ENCODE measurements at places on chromosomes 3 and 15. TPM values are rescaled to one million over a fixed set of nuclear protein-coding genes. Genes with fewer than 3 reads are reported as not detected.

- H3K27ac ChIP-seq: no peak overlapping the region
- no peak for DNase-seq
- H3K4me1 ChIP-seq: no peaks in the 10 kb centered on the region
Observed at GRCh38 chr15:75361989-75362641, 6.3 kb downstream of the MAN2C1 start.

DNA sequence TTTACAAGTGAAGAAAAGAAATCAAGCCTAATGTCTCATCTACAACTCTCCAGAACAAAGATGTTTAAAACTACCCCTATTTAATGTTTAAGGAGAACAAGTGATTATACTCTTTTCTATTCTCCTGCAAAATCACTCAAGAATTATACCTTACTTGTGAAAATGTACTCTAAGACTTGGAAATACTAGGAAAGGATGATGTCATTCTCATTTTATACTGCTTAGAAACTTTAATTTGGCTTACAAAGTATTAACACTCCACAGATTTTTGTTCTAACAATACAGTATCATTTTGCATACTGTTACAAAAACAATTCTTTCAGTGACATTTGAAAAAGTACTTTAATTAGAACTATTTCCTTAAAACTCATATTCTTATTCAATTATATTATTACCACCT lies 89.5 kb downstream of the SMARCC1 start:
- H3K4me3 ChIP-seq: no peak overlapping the region
- DNase-seq: no peak
- H3K27ac ChIP-seq: no peak overlapping the region
- H3K36me3 ChIP-seq: peaks cover 31% of the 10 kb centered on the region
- H3K27me3 ChIP-seq: no peaks in the 10 kb centered on the region
- H3K4me1 ChIP-seq: no peaks in the 10 kb centered on the region

DNA sequence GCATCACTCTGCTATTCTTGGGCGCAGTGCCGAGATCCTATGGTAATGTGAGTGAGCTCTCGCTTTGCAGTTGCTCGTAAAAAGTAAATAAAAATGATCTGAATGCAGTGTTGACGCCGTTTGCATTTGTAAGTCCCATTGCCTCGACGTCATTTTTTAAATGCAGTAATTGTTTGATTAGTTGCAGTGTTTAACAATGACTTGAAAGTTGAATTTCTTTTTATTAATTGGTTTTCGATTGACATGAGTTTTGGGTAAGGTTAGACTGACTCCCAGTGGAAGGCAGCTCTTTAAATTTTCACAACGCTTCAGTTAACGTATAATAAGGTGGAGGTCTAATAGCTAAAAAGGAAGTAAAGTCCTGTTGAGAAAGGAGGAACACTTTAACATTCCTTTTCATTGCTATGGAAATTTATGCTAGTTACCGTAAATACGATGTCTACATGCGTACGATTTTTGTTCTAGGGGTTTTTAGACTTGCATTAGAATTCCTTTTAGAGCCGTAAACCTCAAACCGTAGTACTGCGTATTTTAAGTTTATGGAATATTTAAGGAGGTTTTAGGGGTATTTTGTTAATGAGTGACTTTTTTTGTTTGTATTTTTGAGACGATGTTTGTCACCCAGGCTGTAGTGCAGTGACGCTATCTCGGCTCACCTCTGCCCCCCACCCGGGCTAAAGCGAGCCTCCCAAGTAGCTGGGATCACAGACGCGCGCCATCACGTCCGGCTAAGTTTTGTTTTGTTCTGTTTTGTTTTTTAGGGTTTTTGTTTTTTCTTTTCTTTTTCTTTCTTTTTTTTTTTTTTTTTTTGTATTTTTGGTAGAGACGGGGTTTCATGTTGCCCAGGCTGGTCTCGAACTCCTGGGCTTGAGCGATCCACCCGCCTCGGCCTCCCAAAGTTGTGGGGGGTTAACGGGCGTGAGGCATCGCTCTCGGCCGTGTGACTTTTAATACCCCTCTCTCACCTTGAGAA lies 1.4 kb downstream of the MORF4L1 start:
- peak overlapping the region; percentile 95 for H3K4me3 ChIP-seq
- peak overlapping the region; percentile 100 for H3K27ac ChIP-seq
- no peaks in the 10 kb centered on the region for H3K27me3 ChIP-seq
- no peak for DNase-seq
- no peaks in the 10 kb centered on the region for H3K36me3 ChIP-seq

GRCh38 chr3:128179484-128179819 lies 26.2 kb downstream of the EEFSEC start:
- H3K4me1 ChIP-seq: peaks cover 15% of the 10 kb centered on the region
- no peak overlapping the region for H3K4me3 ChIP-seq
- no peak for DNase-seq
- H3K36me3 ChIP-seq: no peaks in the 10 kb centered on the region

Gene ANKRD63
- 0.14 TPM for polyA plus RNA-seq

All from spinal cord (tissue), 10 donors.